ENCODE measurements at places on chromosomes 4 and X. TPM values are rescaled to one million over a fixed set of nuclear protein-coding genes. Genes with fewer than 3 reads are reported as not detected.
A peak's percentile ranks its signal among the peaks of the same experiment; 100 is the strongest.

The FRMPD3 gene
- total RNA-seq, result 0.03 TPM

The APBB2 gene
- 56.8 TPM for total RNA-seq

The DNAAF6 gene
- not detected for total RNA-seq

The VEGFD gene
- not detected for total RNA-seq

- DNase-seq, result peak; percentile 68
These were observed 68.7 kb downstream of the APBB2 start for GRCh38 chr4:41145571-41146078.

DNA sequence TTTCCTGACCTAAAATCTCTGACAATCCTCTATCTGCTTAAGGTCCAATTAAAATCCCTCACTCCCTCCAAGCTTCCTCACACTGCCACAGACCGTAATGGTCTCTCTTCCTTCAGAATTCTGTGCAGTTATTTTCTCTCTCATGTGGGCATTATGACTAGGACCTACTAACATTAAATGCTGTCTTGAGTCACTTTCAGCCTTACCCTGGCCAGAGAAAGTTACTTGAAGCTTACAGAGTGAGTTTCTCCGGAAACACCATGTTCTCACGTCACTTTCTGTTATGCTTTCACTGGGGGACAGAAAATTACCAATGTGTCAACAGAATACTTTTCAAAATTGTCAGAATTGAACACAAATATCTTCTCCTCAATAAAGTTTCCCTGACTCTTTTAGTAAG, 271.8 kb downstream of the INPP4B start:
- no peak for DNase-seq

DNA sequence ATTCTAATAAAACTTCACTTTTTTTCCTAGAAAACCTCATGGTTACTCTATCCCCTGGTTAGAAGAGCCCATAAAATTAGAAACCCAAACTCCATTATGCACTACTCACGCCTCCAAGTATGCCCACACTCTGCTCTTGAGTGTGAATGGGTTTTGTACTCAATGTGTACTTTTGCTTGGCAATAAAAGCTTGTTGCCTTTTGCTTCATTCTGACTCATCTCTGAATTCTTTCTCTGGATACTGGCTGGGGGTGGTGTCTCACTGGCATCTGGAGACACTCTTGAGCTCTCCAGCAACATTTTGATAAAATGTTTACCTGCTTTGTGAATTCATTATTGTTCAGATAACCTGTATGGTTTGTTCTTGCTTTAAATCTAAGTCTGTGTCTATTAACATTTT, 963.3 kb downstream of the TRAM1L1 start:
- DNase-seq, result peak; percentile 46

DNA sequence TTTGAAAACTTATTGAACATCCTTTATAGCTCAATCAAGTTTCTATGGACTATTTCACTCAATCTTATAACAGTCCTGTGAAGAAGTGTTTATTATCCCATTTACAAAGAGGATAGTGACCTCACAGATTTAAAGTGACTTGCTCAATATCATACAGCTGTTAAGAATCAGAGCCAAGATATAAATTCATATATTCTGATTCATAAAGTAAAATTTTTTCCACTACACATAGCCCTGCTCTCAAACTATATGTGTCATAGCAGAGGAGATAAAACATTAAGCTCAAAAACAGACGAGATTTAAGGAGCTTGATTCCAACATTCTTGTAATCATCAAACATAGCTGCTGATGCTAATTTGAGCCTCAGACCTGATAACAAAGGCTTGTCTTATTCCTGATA, 226.8 kb downstream of the CAMK2D start:
- DNase-seq, result no peak

DNA sequence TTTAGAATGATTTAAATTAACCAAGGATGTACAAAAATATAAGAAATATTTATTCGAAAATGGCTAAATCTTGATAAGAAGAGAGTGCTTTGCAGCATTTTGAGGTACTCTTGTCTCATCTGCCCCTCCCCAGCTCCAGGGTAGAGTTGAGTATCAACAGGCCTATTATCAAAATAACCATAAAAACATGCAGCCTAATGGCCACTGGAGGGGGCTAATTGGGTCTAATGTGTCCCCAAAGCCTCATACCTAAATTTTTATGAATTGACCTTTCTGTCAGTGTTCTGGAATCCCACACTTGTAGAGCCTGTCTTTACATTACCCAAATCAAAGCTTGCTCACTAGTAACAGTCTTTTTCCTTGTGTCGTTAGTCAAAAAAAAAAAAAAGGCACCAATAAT, 544.9 kb upstream of the CPXCR1 start:
- DNase-seq, result no peak

- DNase-seq, result no peak
These were observed 204.4 kb upstream of the MAMLD1 start for GRCh38 chrX:150158554-150159332.

Data from A172 (cell line).